ENCODE measurements at places on chromosomes 1 and 21. TPM values are rescaled to one million over a fixed set of nuclear protein-coding genes. Genes with fewer than 3 reads are reported as not detected.

SSBP3 gene
- total RNA-seq, result 43.6 TPM

SAMD11 gene
- total RNA-seq, result 18.0 TPM

ZBTB7B gene
- 61.0 TPM for total RNA-seq

ZNF695 gene
- not detected for total RNA-seq

CD101 gene
- total RNA-seq, result 0.42 TPM

AMPD1 gene
- not detected for total RNA-seq

NCAM2 gene
- 4.2 TPM for total RNA-seq

- no peak for DNase-seq
These were observed 86.1 kb downstream of the OMA1 start for GRCh38 chr1:58460469-58460868.

GRCh38 chr1:40858856-40859416 lies 3.2 kb downstream of the CITED4 start:
- DNase-seq, result no peak

DNA sequence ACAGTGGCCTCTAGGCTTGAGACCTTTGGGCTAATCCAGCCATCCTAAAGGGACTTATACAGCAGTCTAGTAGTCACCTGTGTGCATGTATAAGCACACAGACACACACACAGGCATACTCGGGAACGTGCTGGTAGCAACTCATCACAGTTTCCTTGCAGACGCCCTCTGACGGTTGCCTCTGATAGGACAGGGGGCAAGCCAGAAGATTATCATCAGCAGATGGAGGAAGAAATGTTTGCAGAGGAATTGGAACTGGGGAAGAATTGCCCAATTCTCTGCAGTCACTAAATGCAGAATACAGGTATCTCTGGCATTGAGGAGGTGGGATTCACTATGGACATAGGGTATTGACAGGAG lies 222.2 kb downstream of the C1orf94 start:
- no peak for DNase-seq

GRCh38 chr1:60059468-60059867 lies 14.1 kb downstream of the C1orf87 start:
- DNase-seq, result no peak

GRCh38 chr1:222079566-222079965 lies 337.7 kb upstream of the DUSP10 start:
- DNase-seq, result no peak

- DNase-seq, result no peak
These were observed 6.8 kb downstream of the ODF2L start for GRCh38 chr1:86389307-86389706.

DNA sequence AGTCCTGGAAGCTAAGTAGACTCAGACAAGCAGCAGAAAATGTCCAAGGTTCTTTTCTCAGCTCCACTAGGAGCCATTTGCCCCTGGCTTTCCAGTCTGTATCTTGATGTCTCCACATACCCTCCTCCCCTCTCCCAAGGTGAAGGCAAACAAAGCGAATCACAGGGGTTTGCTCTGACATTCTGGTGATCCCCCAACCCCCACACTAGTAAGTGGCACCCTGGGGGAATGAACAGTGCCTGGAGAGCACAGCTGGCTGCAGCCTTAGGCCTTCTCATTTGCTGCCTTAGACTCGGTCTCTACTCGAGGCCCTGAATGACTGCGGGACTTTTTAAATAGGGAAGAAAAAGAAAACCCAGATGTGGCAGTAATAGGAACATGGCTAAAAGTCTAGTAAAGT lies 15.3 kb downstream of the ERI3 start:
- no peak for DNase-seq

DNA sequence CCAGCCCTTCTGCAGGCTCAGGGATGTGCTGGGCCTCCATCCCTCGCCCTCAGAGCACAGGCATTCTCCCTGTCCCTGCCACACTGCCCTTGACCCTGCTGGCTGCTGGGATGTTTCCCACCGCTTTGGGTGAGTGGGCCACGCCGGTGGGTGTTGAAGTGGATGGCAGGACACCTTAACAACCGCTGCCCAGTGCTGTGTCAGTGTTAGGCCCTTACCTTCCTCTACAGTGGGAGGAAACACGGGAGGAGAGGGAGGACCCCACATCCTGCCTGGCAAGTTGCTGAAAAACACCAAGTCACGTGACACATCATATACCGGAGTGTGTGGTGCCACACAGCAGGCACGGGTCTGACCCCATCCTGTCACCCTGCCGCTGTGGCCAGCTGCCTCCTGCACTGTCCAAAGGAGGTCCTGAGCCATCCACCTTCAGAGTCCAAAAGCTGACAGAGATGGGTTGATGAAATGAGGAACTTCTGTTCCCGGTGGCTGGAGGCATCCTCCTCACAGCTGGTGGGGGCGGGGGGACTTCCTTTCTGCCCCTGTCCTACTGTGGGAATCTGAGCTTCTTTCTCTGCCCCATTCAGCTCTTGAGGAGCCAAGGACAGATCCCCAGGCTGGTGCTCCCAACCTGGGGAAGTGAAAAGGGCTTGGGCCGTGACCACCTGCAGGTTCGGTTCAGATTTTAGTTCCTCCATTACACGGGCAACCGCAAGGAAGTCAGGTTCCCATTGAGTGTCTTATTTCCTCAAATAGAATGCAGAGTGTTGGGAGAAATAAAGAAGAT lies 3.2 kb upstream of the THEMIS2 start:
- no peak for DNase-seq

DNA sequence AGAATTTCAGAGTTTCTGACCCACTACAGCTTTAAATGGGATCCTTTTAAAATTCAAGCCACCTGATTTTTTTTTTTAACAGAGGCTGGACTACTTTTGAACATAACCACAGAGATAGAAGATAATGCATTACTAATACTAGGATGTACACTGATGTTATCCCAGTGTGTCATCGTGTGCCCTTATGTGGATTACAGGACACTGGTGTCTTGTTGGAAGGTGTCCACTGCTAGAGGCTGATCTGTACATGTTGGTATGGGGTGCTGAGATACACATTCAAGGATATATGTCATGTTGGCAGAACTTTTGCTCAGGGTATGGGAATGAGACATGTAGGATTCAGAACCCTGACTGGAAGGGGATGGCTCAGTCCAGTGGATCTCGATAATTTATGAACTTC lies 56.3 kb downstream of the INAVA start:
- no peak for DNase-seq

- DNase-seq, result no peak
These were observed 55.8 kb downstream of the VWA5B1 start for GRCh38 chr1:20346433-20346832.

GRCh38 chr1:205430696-205431305 lies 8.9 kb upstream of the LEMD1 start:
- DNase-seq, result no peak

GRCh38 chr1:84940481-84940880 lies 47.5 kb upstream of the LPAR3 start:
- DNase-seq, result no peak

GRCh38 chr1:48792961-48793360 lies 16.3 kb upstream of the BEND5 start:
- DNase-seq, result no peak

DNA sequence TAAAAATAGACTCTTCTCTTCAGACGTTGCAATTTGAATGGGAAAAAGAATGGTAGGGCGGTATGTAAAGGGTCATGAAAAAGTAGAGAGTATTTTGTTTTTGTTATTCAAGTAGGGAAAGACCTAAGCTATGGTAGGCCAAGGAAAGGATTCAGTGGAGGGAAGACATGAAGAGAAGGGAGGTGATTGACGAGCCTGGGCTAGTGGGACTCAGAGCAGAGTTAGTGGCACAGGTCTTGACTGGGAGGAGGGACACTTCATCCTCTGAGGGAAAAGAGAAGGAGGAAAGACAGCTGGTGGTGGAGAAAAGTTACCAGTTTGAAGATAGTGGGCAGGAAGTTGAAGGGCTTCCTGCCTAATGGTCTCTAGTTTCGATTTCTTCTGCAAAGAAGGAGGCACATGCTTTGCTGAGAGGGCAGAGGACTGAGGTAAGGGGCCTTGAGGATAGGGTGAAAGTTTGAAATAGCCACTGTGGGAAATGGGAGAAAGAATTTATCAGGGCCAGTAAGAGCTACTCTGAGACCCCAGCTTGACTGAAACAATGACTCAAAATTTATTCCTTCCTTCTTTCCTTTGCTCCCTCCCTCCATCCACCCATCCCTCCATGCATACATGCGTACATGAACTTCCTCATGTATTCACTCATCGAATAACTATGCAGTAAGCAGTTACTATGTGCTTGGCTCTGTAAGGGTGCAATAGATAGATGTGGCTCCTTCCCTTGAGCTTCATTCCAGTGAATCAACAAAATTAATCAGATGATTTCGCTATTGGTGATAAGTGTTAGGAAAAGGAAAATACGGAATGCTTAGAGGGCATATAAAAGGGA lies 4.2 kb downstream of the CD48 start:
- no peak for DNase-seq

Measured in esophagus muscularis mucosa (tissue), 4 donors.